Left ventricle myocardium inferior (tissue), 1 donor: ENCODE measurements at places on chromosomes 12 and 14.

GRCh38 chr14:75224561-75224960 lies 48.1 kb upstream of the TMED10 start:
- H3K27ac ChIP-seq, result no peak overlapping the region
- no peak overlapping the region for H3K4me3 ChIP-seq
- no peaks in the 10 kb centered on the region for H3K27me3 ChIP-seq
- H3K36me3 ChIP-seq, result no peaks in the 10 kb centered on the region
- DNase-seq, result no peak

DNA sequence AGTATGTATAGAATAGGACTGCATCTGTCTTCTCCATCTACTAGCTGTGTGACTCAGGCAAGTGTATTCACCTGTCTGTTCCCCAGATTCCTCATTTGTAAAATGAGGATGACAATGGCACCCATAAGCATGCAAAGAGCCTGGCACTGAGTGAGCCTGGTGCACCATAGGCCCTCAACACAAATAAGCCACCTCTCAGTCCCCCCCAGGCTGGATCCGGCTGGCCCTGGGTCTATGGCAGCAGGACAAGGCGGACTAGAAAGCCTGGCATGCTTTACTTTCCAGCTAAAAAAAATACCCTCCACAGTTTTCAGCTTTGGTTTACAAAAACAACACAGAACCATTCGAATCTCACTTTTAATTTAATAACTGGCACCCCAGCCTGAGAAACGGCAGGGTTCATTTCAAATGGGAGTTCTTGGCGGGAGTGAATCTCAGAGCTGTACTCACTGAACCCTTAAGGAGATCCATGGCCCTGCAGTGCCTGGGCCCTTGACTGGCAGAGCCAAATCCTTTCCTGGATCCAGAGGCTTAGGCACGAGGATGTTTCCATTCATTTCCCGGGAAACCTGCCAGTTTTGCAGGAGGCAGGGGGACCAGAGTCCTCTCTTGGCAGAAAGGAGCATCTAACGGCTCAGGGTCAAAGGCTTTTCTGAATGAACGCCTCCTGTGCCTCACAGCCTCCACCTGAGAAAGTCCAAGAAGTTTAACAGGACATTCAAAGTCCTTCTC lies 17.7 kb downstream of the SYNE3 start:
- no peak for DNase-seq
- peaks cover 92% of the 10 kb centered on the region for H3K4me1 ChIP-seq
- no peaks in the 10 kb centered on the region for H3K27me3 ChIP-seq
- no peaks in the 10 kb centered on the region for H3K36me3 ChIP-seq

- H3K4me3 ChIP-seq, result no peak overlapping the region
- H3K4me1 ChIP-seq, result no peaks in the 10 kb centered on the region
- no peaks in the 10 kb centered on the region for H3K36me3 ChIP-seq
Observed at GRCh38 chr12:67331123-67331522, 62.0 kb downstream of the CAND1 start.

GRCh38 chr12:70560671-70561070 lies 76.6 kb downstream of the PTPRB start:
- H3K4me1 ChIP-seq, result peaks cover 2% of the 10 kb centered on the region
- no peak overlapping the region for H3K27ac ChIP-seq
- no peak for DNase-seq
- peaks cover 44% of the 10 kb centered on the region for H3K36me3 ChIP-seq
